CD14-positive monocyte (primary cell): ENCODE measurements at places on chromosomes 2 and 18. TPM values are rescaled to one million over a fixed set of nuclear protein-coding genes. Genes with fewer than 3 reads are reported as not detected.

TMEM247 gene
- polyA plus RNA-seq, result not detected in 2 replicates

GRCh38 chr18:39846265-39846664, 2108.8 kb upstream of the PIK3C3 start:
- no peak for DNase-seq

FAP gene
- not detected for polyA plus RNA-seq

SERPINB4 gene
- not detected in 2 replicates for polyA plus RNA-seq
